ENCODE measurements at places on chromosomes 4 and X. TPM values are rescaled to one million over a fixed set of nuclear protein-coding genes. Genes with fewer than 3 reads are reported as not detected.

DNA sequence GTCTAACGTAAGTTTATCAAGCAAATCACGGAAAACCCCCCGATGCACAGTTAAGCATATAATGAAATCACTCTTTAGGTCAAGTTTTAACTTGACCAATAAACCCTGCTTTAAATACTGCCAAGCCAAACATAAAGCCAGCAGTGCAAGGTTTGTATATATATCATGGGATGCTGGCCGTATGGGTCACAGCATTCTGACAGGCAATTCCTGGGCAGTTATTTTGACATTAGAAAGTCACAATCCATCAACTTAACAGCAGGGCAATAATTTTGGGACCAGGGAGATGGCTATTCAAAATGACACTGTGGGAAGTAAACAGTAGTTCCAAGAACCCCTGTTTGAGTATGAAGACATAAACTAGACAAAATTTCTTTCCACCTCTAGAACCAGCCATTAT lies 116.9 kb downstream of the ZNF827 start:
- DNase-seq = no peak

DNA sequence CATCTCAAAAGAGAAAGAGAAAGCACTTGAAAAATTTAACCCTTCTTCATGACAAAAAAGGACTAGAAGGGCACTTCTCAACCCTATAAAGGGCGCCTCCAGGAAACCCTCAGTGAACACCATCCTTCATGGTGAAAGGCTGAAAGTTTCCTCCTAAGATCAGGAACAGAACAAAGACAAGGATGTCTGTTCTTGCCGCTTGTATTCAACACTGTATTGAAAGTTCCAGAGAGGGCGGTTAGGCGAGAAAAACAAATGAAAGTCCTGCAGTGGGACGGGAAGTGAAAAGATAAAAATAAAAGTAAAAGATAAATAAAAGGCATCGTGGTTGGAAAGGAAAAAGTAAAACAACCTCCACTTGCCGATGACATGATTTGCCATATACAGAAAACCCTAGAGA lies 50.9 kb downstream of the RNF212 start:
- DNase-seq = no peak

DNA sequence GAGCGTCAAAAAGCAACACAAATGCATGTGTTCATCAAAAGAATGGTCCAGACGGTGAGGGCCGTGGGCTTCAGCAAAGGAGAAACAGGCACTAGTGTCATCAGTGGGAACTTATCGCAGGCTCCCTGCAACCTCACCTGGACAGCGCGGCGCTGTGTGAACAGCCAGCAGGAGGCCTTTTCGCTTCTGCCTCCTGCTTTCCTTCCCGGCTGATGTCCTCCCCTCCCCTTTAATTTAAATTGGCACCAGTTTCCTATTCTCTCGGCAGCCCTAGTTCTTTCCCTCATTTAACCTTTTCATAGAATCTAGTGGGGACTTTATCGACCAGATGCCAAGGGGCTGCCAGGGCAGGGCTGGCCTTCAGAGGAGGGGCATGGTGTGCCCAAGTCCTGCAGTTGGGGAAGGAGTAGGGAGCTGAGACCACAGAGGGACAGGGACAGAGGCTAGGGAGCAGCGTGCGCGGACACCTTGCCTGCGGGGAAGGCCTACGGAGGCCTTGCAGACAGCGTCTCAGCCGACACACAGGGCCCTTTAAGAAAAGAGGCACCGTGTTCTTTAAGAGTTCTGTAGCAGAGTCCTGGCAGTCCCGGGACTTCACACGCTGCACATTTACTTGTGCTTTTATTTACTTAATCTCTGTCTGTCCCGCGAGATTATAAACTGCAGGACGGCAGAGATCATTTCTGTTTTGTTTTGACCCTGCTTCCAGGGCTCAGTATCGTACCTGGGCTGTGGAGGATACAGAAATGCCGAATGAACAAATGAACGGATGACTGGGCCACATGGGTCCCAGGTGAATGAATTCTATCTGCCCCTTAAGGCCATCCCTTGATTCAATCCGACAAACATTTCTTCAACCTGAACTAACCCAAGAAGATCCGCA lies 8.4 kb upstream of the SORBS2 start:
- no peak for DNase-seq

- DNase-seq = no peak
Measured at GRCh38 chr4:169902658-169903345, 123.4 kb downstream of the MFAP3L start.

DNA sequence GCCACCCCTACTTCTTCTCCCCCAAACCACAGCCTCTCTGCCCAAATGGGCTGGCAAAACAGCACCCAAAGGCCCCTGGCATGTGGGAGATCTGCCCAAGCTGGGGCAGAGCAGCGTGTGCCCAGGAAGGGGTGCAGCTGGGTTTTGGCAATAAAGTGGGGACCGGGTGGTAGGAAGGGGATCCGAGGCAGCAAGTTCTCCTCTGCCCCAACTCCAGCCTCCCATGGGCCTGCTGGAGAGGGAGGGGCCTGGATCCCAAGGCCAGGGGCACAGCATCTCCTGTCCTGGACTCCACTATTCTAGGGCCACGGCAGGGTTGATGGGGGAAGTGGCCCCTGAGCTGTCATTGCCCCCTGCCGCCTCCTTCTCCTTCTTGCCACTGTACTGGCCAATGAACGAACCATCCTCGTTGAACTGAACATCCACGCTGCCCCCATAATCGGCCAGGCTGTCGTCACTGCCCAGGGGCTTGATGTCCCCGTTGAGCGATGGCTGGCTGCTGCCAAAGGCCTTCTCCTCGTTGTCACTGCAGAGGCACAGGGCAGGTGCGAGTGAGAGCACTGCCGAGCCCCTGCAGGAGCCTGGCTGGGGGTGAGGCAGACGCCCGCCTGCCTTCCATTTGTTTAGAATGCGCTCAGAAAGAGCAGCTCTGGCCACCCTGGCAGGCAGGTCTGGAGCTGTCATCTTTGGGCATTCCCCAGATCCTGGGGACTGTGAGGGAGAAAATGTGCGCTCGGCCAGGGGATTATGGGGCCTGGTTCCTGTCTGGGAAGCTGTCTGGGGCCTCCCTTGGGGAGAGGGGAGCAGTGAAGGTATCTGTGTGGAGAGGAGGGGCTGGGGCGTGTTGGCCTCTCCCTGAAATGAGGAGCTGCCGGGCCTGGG lies 23.4 kb downstream of the L1CAM start:
- no peak for DNase-seq

- no peak for DNase-seq
Measured at GRCh38 chr4:25452081-25452480, 75.0 kb downstream of the ANAPC4 start.

DNA sequence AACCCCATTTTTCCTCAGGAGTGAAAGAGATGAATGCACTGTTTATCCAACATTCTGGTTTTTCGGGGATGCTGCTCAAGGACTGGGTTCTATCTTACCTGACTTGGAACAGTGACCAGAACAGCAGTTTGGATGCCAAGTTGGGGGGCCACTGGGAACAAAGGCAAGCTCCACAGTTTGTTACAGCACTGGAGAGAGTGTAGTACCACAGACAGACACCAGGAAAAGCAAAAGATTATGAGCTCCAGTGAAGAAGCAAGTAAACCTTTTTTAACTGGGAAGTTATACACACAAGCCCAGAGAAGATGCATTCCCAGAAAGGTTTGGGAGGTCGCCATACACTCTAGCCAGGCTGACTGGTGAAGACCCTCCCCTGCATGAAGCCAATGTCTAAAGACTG lies 13.6 kb downstream of the C4orf36 start:
- DNase-seq = no peak

DNA sequence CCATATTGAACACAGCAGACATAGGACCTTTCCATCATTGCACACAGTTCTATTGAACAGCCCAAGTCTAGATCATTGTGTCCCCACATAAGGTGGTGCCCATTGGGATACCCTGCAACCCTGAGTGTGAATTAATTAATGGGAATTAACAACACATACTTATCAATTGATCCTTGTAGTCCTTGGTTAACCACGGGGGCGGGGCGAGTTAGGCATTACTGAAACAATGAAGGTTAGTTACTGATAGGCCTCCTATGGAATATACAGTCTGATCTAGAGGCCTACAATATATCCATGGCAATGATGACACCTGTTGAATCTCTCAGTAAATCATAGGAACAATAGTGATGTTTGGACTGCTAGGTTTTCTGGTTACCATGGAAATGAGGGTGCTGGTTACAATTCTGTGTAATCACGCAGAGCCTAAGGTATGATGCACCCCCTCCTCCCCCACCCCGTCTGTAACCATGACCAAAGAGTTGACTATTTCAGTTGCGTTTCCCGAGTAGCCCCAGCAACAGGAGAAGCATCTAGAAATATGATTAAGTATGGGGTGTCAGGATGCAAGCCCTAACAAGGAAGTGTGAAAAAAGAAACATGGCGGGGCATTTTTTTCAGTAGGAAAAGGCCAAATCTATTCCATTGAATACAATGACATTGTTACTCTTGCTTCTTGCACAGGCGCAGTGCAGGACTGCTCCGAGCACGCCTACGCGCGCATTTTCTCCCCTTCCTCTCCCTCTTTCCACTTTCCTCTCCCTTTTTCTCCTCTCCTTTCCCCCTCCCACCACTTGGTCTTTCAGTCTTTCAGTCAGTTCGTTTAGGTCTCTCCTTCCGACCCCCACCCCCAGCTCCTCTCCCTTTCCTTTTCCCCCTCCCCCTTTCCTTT lies 677 bp upstream of the NONO start:
- no peak for DNase-seq

DNA sequence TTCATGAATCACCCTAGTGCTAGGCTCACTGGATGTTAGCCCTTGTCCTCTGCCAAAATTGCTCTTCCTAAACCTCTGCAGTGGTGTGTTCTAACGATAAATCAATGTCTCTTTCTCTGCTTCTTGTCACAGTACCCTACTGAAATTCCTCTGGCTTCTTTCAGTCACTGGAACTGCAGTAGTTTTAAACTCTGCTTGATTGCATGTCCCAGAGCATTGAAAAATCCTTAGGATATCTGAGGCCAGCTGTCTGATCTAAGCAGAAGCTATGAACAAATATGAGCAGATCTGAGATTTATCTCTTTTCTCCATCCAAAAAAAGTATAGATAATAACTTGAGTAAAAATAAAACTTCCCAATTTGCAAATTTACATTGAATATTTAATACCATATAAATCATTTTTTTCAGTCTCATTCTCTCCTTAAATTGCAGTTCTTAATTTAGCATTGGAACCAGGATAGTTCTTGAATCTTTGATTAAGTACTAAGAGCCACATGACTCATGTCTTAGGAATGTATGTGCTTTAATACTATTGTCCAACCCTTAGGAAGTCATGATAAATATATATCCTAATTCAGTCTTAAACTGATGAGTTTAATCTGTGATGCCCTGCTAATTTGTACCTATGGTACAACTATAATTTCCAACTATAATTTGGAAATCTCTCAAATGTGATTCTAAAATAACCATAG lies 169.7 kb downstream of the PDHA2 start:
- peak; percentile 14 for DNase-seq

- no peak for DNase-seq
Measured at GRCh38 chrX:69289046-69289792, 124.0 kb upstream of the PJA1 start.

- no peak for DNase-seq
Measured at GRCh38 chrX:107878106-107878505, 52.4 kb downstream of the MID2 start.

DNA sequence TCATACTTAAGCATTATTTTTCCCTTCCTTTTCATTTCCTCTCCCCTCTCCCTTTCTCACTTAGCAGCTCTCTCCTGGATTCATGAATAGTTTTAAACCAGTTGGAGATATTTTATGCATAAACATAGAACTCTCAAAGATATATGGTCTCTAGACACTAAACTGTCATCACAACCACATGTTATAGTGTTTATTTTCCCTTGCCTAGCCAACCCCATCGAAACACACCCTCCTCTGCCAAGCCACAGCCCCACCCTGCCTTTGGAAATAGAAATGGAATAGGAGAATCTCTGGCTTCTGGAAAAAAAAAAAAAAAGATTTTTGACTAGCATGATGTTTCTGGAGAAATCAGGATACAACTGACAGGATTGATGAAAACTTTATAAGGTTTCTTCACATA lies 64.8 kb upstream of the RBPJ start:
- DNase-seq = no peak

- DNase-seq = no peak
Measured at GRCh38 chr4:8115916-8116315, 42.7 kb downstream of the ABLIM2 start.

Gene ARHGAP24
- total RNA-seq = 69.2 TPM

Gene GATA1
- total RNA-seq = not detected

Gene TMSB15A
- 0.44 TPM for total RNA-seq

Gene TLR3
- total RNA-seq = 2.9 TPM

Gene LRAT
- 0.34 TPM for total RNA-seq

Gene DUSP9
- not detected for total RNA-seq

Gene ADH1B
- not detected for total RNA-seq

Gene SLITRK2
- not detected for total RNA-seq
